ENCODE measurements at places on chromosomes 5 and 9. TPM values are rescaled to one million over a fixed set of nuclear protein-coding genes. Genes with fewer than 3 reads are reported as not detected.
A peak's percentile ranks its signal among the peaks of the same experiment; 100 is the strongest.

DNA sequence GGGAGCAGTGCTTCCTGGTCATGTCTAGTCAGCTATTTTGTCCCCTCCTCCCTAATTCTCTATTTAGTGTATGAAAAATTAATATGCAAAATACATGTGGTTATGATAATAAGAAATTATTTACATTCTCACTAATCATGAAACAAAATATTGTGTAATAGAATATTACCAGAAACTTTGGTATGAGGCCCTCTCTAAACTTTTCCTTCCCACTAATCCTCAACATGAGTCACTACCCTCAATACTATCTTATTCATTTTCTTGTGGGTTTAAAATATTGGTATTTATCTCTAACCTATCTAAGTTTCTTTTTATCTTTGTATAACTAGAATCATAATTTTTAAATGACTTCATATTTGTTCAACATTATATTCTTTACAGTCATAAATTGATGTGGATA, 545.9 kb upstream of the PTPRD start:
- H3K4me1 ChIP-seq = no peaks in the 10 kb centered on the region
- no peaks in the 10 kb centered on the region for H3K27me3 ChIP-seq
- no peak for DNase-seq

DNA sequence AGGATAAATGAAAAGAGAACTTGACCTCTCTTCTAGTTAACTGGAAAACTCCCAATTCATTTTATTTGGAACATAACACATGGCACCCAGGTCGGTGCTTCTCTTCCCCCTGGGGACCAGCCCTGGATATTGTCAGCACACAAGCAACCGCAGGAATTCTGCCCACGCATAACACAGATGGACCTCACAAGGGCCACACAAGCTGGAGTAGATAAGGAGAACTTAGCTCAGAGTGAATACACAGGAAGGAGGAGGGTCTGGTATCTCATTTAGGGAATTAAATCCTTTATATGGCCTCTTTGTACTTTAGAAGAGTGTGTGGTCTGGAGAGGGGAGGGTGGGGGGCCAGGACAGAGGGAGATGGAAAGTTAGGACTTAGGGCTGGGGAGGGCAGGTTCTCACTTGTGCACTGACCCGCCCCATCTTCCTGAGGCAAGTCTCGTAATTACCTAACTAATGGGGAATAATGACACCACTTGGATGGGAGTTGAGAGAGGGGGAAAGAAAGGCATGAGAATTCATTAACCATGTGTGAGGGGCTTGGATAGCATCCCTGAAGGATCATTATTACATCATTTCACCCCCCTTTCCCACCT, 341.2 kb upstream of the WWC1 start:
- no peaks in the 10 kb centered on the region for H3K36me3 ChIP-seq
- no peak overlapping the region for H3K4me3 ChIP-seq
- DNase-seq = no peak
- H3K4me1 ChIP-seq = no peaks in the 10 kb centered on the region
- H3K27me3 ChIP-seq = no peaks in the 10 kb centered on the region

DNA sequence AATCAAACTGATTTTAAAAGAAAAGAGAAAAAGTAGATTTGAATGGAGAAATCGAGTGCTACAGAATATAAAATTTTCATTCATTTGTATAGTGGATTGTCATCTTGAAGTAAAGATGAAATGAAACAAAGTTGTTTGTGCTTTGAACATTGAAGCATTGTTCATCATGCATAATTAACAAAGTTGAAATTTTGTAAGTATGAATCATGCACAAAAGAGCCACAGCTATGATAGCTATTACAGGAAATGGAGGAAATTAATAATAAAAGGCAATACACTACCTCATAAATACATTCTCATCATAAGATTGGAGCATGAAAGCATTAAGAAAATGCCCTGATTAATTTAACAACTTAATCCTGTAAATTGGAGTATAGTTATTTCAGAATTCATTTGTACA, 153.4 kb upstream of the TLX3 start:
- H3K4me1 ChIP-seq = no peaks in the 10 kb centered on the region
- no peak for DNase-seq
- H3K4me3 ChIP-seq = no peak overlapping the region

GRCh38 chr5:94199566-94199965, 418.8 kb downstream of the KIAA0825 start:
- no peak for DNase-seq
- H3K27ac ChIP-seq = no peak overlapping the region
- no peaks in the 10 kb centered on the region for H3K27me3 ChIP-seq
- no peak overlapping the region for H3K4me3 ChIP-seq
- H3K36me3 ChIP-seq = no peaks in the 10 kb centered on the region
- no peaks in the 10 kb centered on the region for H3K4me1 ChIP-seq

GRCh38 chr5:84191281-84191680, 193.4 kb downstream of the EDIL3 start:
- no peaks in the 10 kb centered on the region for H3K27me3 ChIP-seq
- no peak overlapping the region for H3K27ac ChIP-seq
- DNase-seq = no peak
- H3K36me3 ChIP-seq = no peaks in the 10 kb centered on the region

DNA sequence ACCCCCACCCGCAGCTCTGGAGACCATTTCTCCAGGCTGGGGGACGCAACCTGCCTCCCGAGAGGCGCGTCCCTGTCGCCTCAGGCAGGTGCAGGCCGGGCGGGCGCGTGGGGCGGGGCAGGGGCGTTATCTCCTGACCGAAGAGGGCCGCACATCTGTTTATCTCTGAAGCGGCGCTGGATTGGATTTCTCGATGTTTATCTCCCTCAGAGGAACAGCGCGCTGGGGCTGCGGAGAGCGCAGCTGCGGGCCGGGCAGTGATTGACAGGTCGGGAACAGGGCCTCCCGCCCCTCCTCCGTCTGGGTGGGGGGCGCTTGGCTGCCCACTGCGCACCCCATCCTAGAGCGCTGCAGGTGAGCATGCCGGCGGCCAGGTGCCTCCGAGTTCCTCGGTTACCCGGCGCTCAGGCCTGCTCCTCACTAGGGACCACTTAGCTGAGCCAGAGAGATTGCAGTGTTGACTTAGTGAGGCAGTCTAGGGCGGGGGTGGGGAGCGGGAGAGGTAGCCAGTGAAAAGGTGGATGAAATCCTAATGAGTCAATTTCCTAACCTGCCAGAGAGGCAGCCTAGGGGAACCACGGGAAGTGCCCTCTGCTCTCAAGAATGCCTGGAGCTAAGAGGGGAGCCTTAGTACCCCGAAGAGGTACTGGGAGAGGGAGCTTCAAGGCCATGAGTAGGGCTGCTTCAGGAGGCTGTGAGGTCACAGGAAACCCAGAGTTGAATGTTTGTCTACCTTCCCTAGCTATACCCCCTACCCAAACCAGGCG, 39.6 kb upstream of the TIFAB start:
- H3K36me3 ChIP-seq = no peaks in the 10 kb centered on the region
- no peak for DNase-seq
- no peaks in the 10 kb centered on the region for H3K4me1 ChIP-seq
- H3K4me3 ChIP-seq = no peak overlapping the region

GRCh38 chr9:133166392-133166791, 2.7 kb upstream of the GBGT1 start:
- H3K27ac ChIP-seq = no peak overlapping the region
- H3K36me3 ChIP-seq = no peaks in the 10 kb centered on the region

DNA sequence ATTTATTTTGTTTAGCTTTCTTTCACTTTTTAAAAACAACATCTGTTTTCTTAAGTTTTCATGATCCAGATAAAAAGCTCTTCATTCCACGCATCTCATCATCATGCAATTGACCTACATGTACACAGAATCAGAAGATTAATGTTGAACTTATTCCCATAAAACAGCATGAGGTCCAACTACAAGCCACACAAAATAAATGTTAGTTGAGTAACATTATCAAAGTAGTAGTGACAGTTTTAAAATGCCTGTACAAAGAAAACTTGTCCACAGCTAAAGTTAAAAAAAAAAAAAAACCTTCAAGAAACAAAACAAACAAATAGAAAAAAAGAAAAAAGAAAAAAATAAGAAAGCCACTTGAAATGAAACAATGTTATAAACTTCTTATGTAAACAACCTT, 846.3 kb downstream of the TLE1 start:
- H3K36me3 ChIP-seq = no peaks in the 10 kb centered on the region
- no peak overlapping the region for H3K27ac ChIP-seq
- no peak overlapping the region for H3K4me3 ChIP-seq
- no peaks in the 10 kb centered on the region for H3K27me3 ChIP-seq

DNA sequence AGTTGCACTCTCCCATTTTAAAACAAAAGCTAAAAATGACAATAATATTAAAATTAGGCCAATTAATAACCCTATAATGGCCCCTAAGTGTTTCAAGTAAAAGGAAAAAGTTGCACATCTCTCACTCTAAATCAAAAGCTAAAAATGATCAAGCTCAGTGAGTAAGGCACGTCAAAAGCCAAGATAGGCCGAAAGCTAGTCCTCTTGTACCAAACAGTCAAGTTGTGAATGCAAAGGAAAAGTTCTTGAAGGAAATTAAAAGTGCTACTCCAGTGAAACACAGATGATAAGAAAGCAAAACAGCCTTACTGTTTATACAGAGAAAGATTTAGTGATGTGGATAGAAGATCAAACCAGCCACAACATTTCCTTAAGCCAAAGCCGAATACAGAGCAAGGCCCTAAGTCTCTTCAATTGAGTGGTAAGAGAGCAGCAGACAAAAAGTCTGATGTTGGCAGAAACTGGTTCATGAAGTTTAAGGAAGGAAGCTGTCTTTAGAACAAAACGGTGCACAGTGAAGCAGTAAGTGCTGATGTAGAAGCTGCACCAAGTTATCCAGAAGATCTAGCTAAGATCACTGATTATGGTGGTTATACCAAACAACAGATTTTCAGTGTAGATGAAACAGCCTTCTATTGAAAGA, 144.1 kb upstream of the ACOT12 start:
- no peaks in the 10 kb centered on the region for H3K27me3 ChIP-seq
- DNase-seq = peak; percentile 58
- peak overlapping the region; percentile 24 for H3K27ac ChIP-seq
- no peak overlapping the region for H3K4me3 ChIP-seq
- H3K36me3 ChIP-seq = no peaks in the 10 kb centered on the region
- H3K4me1 ChIP-seq = peaks cover 37% of the 10 kb centered on the region

DNA sequence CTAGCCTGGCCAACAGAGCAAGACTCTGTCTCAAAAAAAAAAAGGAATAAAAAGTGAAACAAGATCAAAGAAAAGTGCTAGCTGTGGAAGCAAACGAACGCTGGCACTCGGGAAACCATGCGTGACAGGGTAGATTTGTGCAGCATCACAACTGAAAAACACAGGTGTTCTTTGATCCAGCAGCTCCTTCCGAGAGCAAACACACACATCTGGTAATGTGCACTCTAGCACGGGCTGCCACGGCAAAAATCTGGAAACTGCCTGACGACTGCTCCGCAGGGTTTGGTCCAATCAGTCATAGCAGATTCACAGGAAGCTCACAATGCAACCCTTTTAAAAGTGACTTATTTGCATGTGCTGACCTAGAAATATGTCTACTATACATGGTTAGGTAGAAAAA, 80.0 kb downstream of the SYK start:
- no peaks in the 10 kb centered on the region for H3K27me3 ChIP-seq
- H3K4me1 ChIP-seq = no peaks in the 10 kb centered on the region
- H3K4me3 ChIP-seq = no peak overlapping the region
- no peak for DNase-seq
- H3K27ac ChIP-seq = no peak overlapping the region

DNA sequence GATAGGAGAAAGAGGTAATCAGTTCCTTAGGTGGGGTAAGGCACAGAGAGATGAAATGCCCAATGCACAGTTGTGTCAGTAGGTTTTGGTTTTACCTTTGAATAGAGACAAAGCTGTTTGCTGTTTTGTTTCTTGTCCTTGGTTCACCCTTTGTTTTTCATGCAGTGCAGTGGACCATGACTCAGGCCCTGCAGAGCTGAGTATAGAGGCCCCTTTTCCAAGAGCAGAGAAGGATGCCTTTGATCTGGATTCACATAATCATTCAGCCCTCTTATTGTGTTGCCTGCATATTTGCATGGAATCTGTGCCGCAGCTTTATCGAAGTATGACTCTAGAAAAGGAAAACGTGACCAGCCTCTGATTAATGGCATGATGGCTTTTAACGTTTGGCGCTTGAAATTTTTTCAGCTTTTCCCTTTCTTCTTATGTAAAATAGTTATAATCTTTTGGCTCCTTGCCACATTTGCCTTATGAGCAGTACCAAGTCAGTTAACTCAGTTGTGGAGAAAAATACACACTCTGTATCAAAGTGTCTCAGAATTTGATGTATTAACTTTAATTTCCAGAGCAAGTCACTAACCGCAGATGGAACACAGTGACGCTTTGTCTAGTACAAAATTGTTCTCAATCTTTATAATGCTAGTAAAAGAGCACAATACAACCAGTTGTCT, 197.6 kb downstream of the KDM4C start:
- DNase-seq = no peak
- no peaks in the 10 kb centered on the region for H3K27me3 ChIP-seq

GRCh38 chr9:91522481-91522880, 98.8 kb upstream of the NFIL3 start:
- no peak overlapping the region for H3K4me3 ChIP-seq
- H3K27me3 ChIP-seq = no peaks in the 10 kb centered on the region
- DNase-seq = no peak
- no peaks in the 10 kb centered on the region for H3K36me3 ChIP-seq
- H3K27ac ChIP-seq = no peak overlapping the region

DNA sequence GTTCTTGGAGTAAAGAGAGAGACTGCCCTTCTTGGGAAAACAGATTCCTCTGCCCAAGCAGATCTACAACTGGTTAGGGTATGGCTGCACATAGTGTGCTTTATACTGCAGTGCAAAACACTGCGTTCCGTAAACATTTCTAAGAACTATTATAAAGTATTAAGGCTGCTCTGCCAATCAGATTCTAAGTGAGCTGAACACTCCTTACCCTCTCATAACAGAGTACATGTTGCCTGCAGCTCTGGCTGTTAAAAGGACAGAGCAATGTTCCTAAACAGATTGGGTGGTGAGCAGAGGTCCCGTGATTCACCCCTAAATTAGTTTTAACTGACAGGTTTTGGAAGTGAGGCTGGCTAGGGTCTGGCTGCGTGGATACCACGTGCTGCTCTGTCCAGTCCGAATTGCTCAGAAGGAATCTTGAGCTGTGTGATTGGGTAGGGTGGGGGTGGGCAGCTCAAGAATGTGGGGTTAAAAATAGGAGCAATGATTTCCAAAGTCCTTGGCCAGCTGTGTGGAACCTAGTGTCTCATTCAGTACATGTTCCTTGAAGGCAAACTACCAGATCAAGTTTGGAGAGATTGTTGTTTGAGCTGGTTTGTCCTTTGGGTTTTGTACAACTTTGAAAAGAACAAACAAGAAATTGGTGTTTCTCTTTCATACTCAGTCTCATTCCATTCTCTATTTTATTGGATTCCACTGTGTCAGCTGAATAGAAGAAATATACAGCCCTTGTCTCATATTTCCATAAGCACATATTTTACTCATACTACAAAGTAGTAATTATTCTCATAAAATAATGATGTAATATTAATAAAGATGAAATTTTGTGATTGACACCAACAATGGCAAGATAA, 497.6 kb upstream of the CD180 start:
- no peaks in the 10 kb centered on the region for H3K36me3 ChIP-seq
- no peaks in the 10 kb centered on the region for H3K27me3 ChIP-seq
- H3K27ac ChIP-seq = no peak overlapping the region
- no peaks in the 10 kb centered on the region for H3K4me1 ChIP-seq

SLC4A9 gene
- not detected for total RNA-seq

ARL14EPL gene
- not detected for total RNA-seq

GAS1 gene
- 0.79 TPM for total RNA-seq

ZNG1C gene
- 38.5 TPM for total RNA-seq

PLPP7 gene
- total RNA-seq = not detected

NUDCD2 gene
- total RNA-seq = 26.0 TPM

NDOR1 gene
- 37.1 TPM for total RNA-seq

SOX30 gene
- 0.14 TPM for total RNA-seq

ANKRD31 gene
- total RNA-seq = 0.73 TPM

CDKN2AIPNL gene
- total RNA-seq = 14.7 TPM

GMCL2 gene
- total RNA-seq = not detected

PLK2 gene
- total RNA-seq = 8.2 TPM

ZBED3 gene
- 0.67 TPM for total RNA-seq
